Testis (tissue), 5 donors: ENCODE measurements at places on chromosomes 6 and 20. TPM values are rescaled to one million over a fixed set of nuclear protein-coding genes. Genes with fewer than 3 reads are reported as not detected.

ARHGAP40 gene
- total RNA-seq = 1.5 TPM

NKX2-2 gene
- total RNA-seq = 0.16 TPM

GSTA1 gene
- 349 TPM for total RNA-seq

GCNT2 gene
- total RNA-seq = 17.0 TPM

DNA sequence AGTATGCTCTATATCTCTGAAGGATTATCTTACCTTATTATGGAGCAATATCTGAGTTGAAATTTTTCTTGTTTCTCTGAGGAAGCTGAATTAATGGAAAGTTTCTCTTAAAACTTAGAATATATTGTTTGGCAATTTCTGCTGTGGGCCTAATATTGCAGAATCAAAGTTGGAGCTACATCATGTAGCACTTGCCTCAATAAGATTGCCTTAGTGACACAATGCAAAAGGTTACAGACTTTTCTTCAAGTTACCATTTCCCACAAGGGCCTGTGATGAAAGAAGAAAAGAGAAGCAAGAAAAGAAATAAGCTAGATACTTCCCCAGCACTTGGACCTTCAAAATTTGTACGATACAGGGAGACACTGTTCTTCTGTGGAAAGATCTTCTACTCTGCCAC, 151.2 kb downstream of the SOBP start:
- H3K36me3 ChIP-seq = no peaks in the 10 kb centered on the region
- no peak overlapping the region for H3K4me3 ChIP-seq
- DNase-seq = no peak
- H3K27ac ChIP-seq = no peak overlapping the region

DNA sequence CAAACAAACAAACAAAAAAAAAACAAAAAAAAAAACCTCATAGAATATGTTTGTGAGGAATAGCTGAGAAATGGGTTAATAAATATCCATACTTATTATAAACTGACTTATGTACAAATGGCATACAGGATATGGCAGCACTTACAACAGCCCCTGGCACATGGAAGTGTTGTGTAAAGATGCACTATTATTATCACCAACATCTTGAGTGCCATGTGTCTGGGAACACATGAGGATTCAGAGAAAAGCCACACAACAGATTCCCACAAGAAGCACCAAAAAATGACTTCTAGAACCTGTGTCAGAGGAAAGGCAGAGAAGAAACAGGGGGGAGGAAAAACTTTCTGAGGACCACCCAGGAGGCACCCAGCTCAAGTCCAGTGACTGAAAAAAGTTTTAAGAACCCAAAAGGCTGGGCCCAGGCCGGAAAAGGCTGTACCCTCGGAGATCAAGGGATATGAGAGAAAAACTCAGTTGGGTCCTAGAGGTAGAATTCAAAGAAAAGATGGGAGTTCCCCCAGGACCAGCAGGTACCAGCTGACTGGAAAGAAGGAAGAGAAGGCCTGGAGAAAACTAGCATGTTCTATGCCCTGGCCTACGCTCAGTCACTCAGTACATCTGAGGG, 9.4 kb upstream of the TAF8 start:
- H3K27ac ChIP-seq = peak overlapping the region; percentile 69
- H3K4me3 ChIP-seq = no peak overlapping the region
- DNase-seq = no peak
- H3K27me3 ChIP-seq = no peaks in the 10 kb centered on the region

- H3K27me3 ChIP-seq = no peaks in the 10 kb centered on the region
- no peaks in the 10 kb centered on the region for H3K36me3 ChIP-seq
- no peak overlapping the region for H3K4me3 ChIP-seq
- no peak overlapping the region for H3K27ac ChIP-seq
- DNase-seq = no peak
These were observed 126.5 kb upstream of the HDGFL1 start for GRCh38 chr6:22442826-22443225.
